Activated CD8-positive, alpha-beta memory T cell treated with anti-CD3 and anti-CD28 coated beads, Interleukin-2, amount 50 U/mL, for 48 hours (primary cell): ENCODE measurements at places on chromosomes 1 and 21.

DNA sequence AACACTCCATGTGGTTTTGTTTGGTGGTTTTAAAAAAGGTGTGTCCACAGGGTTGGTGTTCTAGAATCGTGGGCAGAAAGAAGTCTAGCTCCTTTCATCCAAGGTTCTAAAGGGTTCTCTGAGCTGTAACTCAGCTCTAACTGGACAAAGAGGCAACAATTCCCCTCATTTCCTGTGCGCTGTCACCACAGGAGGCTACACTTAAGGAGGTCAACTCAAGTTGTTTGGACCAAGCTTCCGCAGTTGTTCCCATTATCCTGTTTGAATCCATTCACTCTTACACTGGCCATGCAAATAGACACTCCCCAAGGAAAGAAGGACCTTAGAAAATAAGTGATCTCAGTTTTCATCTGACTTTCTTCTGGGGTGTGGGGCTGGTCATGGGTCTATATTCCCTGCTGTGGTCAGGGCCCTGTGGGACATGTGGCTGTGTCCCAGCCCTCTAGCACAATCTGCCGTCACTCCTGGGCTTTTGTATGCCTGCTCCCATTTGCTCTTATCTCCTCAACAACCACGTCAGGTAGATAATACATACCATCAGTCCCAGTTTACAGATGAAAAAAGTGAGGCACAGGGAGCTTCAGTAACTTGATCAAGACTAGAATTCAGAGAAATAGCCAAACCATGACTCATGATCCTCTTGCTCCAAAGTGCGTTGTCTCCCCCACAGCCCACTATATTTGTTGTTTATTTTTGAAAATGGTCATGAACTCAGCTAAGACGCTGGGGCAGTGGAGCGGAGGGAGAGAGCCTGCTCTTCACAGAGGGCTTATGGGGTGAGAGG lies 103.6 kb downstream of the RHOU start:
- no peak for DNase-seq

DNA sequence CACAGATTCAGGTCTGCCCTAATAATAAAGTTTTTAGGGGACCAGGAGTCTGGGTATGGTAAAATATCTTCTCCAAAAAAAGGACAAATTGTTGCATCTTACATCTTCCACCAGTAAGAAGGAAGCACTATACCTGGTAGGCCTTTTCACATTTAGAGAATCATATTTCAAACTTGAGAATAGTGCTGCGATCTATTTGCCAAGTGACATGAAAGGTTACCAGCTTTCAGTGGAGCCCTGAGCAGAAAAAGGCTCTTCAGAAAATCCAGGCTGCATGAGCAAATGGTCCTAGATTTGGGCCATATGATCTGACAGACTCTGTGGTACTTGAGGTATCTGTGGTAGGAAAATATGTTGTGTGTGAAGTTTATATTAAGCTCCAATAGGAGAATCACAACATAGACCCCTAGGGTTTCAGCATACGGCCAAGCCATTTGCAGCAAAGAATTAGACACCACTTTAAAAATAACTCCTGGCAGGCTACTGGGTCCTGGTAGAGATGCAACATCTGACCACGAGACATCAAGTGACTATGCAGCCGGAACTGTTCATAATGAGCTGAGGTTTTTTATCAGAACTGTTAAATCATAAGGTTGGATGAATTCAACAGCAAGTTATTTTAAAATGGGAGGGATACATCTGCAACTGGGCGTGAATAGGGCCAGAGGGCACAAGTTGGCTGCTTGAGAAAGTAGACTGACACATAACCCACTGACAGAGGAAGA lies 38.6 kb upstream of the CCDC190 start:
- DNase-seq = no peak

- DNase-seq = no peak
These were observed 172.0 kb downstream of the LRRC40 start for GRCh38 chr1:70033266-70033873.

DNA sequence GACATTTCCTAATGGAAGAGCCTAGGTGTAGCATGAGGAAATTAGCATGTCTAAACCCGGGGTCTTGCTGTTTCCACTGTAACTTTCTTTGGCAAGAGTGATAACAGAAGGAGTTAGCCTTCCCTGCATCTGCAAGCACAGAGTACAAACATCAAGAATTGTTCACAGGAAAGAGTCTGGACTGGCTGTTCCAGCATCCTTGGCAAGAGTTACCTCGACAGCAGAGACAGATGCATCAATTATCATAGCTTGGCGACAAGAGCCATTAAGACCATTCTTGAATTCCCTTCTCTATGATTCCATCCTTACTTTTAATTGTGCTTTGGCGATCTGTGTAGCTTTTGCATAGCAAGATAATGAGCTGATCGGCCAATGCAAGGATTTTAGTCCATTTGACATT lies 82.8 kb upstream of the RALGPS2 start:
- no peak for DNase-seq

- no peak for DNase-seq
These were observed 138.6 kb downstream of the SLC44A5 start for GRCh38 chr1:75472089-75472970.

- no peak for DNase-seq
These were observed 390.1 kb downstream of the PRDM2 start for GRCh38 chr1:14090062-14090461.

DNA sequence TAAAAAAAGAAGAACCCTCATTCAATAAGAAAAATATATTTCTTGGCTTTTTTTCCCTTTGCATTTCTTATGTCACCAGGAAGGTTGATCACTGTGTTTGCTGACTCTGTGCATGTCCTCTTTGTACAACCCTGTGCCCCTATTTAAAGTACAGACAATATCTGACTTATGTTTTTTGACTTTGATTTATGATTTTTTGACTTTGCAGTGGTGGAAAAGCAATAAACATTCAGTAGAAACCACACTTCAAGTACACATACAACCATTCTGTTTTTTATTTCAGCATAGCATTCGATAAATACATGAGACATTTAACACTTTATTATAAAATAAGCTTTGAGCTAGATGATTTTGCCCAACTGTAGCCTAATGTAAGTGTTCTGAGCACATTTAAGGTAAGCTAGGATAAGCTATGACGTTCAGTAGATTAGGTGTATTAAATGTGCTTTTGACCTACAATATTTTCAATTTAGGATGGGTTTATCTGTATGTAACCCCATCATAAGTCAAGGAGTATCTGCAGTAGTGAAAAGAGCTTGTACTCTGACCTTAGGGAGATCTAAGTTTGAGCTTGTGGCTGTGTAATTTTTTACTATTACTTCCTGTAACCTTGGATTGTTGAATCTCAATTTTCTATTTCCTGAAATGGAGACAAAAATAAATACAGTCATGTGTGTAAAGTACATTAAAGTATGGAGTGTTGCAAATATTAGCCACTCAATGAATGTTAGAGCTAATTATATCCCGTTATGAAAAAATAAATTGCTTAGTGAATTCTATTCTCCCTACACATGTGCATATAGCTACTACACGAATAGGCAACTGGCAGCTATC lies 1.2 kb downstream of the RNASEL start:
- DNase-seq = no peak

DNA sequence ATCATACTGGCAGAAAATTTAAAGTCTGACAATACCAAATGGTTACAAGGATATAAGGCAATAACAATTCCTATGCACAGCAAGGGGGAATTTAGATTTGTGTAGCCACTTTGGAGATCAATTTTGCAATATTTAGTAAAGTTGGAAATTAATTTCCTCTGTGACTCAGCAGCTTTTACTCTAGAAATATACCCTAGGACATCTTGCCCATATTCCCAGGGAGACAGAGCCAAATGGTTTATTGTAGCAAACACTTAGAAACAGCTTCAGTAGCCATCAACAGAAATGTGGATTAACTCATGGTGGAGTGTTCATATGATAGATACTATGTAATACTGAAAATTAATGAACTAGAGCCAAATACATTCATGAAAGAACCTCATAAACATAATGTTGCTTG lies 104.6 kb downstream of the BACH1 start:
- DNase-seq = no peak

GRCh38 chr1:207318072-207318619 lies 3.3 kb upstream of the CD55 start:
- DNase-seq = no peak

DNA sequence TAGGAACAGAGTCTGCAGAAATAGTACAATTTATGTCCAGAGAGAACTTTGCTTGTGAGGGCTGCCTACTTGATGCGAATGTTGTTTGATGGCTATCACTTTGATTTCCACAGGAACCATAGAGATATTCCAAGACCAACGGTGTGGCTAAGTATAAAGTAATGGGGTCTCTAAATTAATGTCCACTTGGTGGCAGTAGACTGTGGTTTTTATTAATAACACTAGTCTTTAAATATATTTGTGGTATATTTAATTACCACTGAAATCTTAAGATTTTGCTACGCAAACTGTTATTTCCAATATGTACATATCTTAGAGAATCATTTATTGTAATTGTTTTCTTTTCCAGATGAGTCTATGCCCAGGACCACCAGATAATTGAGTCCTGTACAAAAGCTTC lies 647.9 kb downstream of the PLA2G4A start:
- no peak for DNase-seq

DNA sequence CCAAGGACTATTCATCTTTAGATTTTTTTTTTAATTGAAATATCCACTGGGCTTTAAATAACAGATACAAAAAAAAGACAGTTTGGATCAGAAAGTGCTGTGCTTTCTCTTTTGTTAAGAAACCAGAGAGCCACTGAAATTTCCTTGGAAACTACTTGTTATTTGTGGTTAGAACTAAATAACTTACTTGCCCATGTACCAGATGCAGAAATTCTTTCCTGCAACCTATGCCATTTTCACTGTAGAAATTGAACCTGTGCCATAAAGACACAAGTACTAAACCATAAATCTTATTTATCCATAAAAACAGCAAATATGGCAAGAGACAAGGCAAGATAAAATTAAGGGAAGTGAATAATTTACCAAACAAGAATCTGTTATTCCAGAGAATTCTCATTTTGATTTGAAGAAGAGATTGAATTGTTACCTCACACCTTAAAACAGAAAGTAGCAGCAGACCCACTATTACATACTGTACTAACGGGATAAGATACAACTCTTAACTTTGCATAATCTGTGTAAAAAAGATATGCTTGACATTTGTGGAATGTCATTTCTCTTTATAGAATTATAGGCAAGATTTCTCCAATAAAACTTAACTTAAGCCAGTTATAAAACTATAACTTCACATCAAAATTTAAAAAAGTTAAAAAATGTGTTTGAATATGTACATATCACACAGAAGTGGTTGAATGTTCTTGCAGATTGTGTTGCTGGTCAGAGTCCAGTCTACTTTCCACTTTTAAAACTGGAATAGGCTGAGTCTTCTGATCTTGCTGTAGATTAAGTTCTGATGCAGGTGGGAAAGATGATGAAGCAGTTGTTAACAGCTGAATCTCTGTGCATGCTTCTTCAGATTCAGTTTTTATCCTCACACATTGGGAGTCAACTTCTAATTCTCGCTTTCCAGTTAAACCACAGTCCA lies 6.3 kb upstream of the PHTF1 start:
- no peak for DNase-seq

DNA sequence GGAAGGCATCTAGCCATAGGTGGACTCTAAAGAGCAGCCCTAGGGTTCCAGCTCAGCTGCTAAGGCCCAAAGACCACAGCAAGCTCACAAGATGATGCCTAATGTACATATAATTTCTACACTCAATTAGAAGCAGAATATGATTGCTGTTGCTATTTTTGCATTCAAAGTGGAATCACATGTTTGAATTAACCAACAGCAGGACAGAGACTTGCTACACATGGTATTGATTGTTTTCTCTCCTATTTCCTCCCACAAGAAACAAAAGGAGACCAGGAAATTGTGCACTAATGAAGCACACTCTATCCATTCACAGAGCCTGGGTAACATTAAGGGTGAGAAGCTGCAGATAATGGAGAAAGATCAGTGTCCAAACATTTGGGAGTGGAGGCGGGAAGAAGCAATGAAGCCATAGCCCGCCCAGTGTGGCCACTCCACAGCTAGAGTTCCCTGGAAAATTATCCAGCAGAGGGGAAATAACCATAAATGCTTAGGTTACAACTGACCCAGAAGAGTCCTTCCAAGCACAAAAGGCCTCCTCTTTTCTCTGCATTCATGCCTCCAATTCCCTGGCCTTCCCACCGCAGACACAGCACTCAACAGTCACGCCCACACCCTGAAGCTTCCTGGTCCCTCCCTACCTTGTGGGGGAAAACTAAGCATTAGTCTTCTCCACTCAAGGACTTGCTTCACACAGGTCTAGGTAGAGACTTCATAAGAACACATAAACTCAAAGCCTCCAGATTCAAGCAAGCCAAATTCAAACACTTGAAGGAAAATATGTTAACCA lies 7.5 kb downstream of the CNN3 start:
- DNase-seq = no peak

DNA sequence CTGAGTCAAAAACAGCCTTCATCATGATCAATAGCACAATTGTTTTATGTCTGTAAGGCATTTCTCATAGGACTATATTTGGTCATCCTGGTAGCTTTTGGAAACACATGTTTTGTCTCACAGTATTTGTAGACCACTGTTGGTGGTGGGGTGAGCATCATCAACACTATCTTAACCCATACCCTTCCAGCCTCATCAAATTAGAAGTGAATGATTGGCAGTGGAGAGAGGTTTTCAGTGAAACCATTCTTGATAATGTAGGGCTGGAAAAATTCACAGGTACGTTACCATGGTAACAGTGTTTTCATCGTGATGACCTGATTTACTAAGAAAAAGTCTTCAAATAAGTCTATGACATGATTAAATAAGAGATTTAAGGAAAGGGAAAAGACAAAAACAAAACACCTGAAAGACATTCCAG lies 45.3 kb upstream of the C1orf105 start:
- no peak for DNase-seq

GRCh38 chr1:24914226-24915069 lies 15.6 kb downstream of the RUNX3 start:
- no peak for DNase-seq

DNA sequence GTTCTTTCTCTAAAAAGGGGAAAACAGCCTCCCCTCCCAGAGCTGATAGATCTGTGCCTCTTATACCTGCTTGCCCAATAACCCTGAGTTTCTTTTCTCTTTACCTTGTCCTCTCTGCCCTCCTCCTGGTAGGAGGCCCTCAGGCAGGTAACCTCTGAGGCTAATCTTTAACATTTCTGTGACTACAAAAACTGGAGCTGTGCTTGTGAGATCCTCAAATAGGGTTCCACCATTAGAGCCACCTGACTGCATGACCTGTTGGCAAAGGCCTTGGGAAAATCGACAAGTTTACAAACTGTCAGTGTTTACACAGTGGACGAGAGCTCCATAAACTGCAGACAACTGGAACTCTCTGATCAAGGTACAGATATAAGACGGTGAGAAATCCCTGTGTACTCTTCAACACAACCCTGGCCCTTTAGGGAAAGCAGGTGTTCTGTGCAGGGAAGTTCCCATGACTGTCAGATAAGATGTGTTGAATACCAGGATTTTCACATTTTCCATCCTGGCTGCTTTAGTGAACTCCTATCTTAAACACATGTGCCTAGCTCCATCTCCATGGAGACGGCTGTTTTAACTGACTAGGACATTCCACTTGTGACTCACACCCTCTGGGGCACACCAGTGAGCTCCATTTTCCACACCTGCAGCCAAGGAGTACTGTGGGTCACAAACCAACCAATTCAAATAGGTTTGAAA lies 38.3 kb downstream of the ECE1 start:
- DNase-seq = no peak

- DNase-seq = no peak
These were observed 14.6 kb downstream of the SON start for GRCh38 chr21:33557447-33557846.

GRCh38 chr1:93042187-93043056 lies 36.7 kb upstream of the MTF2 start:
- no peak for DNase-seq
